NCI-H1930 (cell line): ENCODE measurements at places on chromosomes 11 and 22.

- no peak for DNase-seq
These were observed 21.1 kb upstream of the RAB1B start for GRCh38 chr11:66247295-66247694.

DNA sequence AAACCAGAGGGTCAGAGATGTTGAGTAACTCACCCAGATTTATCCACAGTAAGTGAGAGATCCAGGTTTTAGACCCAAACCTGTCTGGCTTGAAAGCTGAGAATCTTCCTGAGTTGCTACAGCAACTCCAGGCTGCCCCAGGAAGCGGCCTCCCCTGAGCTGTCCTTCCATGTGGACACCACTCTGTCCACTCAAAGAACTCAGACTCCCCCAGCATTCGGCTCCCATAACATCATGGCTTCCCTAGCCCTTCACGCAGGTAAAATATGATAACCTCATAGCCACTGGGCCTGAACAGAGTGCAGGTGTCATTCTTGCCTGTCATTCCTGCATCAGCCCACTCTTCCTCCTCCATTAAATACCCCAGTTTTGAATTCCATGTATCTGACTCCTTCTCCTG lies 657.8 kb downstream of the TBC1D22A start:
- no peak for DNase-seq

DNA sequence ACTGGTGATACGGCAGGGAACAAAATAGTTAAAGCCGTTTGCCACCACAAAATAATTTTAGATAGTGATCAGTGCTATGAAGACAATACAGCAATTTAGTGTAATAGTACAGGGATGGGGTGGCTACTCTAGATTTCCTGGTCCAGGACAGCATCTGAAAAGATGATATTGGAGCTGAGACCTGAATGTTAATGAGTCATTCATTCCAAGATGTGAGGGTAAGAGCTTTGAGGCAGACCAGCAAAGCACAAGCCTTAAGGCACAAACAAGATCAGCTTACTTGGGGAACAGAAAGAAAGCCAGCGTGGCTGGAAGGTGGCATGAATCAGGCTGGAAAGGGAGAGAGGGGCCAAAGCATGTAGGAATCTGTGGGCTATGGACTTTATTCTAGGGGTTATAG lies 132.3 kb downstream of the TRIM44 start:
- no peak for DNase-seq

DNA sequence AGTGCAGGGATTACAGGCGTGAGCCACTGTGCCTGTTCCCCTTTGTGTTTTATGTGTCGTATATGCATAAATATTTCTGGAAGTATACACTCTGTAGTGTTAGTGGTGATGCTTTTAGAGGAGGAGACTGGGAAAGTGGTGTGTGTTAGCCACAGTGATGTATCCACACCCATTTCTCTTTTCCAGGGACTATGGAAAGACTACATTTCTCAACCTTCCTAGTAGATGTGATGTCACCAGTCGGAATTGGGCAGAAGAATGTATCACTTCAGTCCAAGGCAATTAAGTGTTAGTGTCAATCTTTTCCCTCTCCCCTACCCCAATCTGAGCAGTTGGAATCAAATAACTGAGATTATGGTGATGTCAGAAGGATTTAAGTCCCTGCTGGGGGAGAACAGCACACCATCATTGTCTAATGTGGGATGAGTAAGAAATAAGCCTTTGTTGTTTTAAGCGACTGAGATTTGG lies 5.8 kb upstream of the ATG16L2 start:
- DNase-seq = no peak

GRCh38 chr22:26082866-26083265 lies 86.4 kb upstream of the SEZ6L start:
- DNase-seq = no peak
